ENCODE measurements at places on chromosomes 5 and 9. TPM values are rescaled to one million over a fixed set of nuclear protein-coding genes. Genes with fewer than 3 reads are reported as not detected.

The CD74 gene
- total RNA-seq: 406 TPM

The KCNN2 gene
- not detected for total RNA-seq

The LCN1 gene
- not detected for total RNA-seq

The BTNL8 gene
- not detected for total RNA-seq

The BNC2 gene
- total RNA-seq: 0.59 TPM

The POU5F2 gene
- total RNA-seq: 3.9 TPM

The DIPK1B gene
- 0.77 TPM for total RNA-seq

The BASP1 gene
- 2.2 TPM for total RNA-seq

The SOX30 gene
- total RNA-seq: 0.10 TPM

The ZNF354C gene
- total RNA-seq: 6.4 TPM

The NEUROG1 gene
- not detected for total RNA-seq

The KCNV2 gene
- not detected for total RNA-seq

The MYOZ3 gene
- total RNA-seq: not detected

The ECSCR gene
- not detected for total RNA-seq

The BARX1 gene
- total RNA-seq: not detected

The ENHO gene
- 0.35 TPM for total RNA-seq

The OMD gene
- total RNA-seq: not detected

The N4BP3 gene
- total RNA-seq: 5.1 TPM

The C9 gene
- total RNA-seq: 0.59 TPM

The BOD1 gene
- 32.3 TPM for total RNA-seq

The SPATA31A1 gene
- total RNA-seq: not detected

The ZNF354B gene
- total RNA-seq: 37.8 TPM

The WDR31 gene
- 1.2 TPM for total RNA-seq

The SPOCK1 gene
- not detected for total RNA-seq

The GTF3C4 gene
- total RNA-seq: 14.2 TPM

The NPR2 gene
- total RNA-seq: 5.9 TPM

The PCDHA4 gene
- total RNA-seq: not detected

The DOCK2 gene
- total RNA-seq: 303 TPM

The DMRT3 gene
- not detected for total RNA-seq

The C5orf58 gene
- not detected for total RNA-seq

The OR13C2 gene
- not detected for total RNA-seq

The SPZ1 gene
- not detected for total RNA-seq

The CLTA gene
- 42.8 TPM for total RNA-seq

The COL5A1 gene
- 1.7 TPM for total RNA-seq

The SGCD gene
- total RNA-seq: 0.72 TPM

The ELOVL7 gene
- total RNA-seq: 0.70 TPM

The CENPK gene
- 50.5 TPM for total RNA-seq

The HIGD2A gene
- 95.4 TPM for total RNA-seq

The SHISAL2B gene
- not detected for total RNA-seq

The HTR4 gene
- not detected for total RNA-seq

All from T-cell (primary cell).